ENCODE measurements at places on chromosomes 3 and 15. TPM values are rescaled to one million over a fixed set of nuclear protein-coding genes. Genes with fewer than 3 reads are reported as not detected.

The CCR8 gene
- total RNA-seq, result not detected

The P3H2 gene
- 14.4 TPM for total RNA-seq

The TMEM43 gene
- total RNA-seq, result 109 TPM

The INSYN1 gene
- 0.43 TPM for total RNA-seq

The IFT80 gene
- total RNA-seq, result 34.6 TPM

The ACP3 gene
- 3.5 TPM for total RNA-seq

The PPP4R2 gene
- total RNA-seq, result 68.6 TPM

The DUOXA2 gene
- not detected for total RNA-seq

The CACNA2D3 gene
- total RNA-seq, result not detected

The HACL1 gene
- total RNA-seq, result 23.0 TPM

The ADGRG7 gene
- not detected for total RNA-seq

The TLNRD1 gene
- 18.6 TPM for total RNA-seq

The NANOGP8 gene
- total RNA-seq, result not detected

The GABRB3 gene
- 0.22 TPM for total RNA-seq

The TP63 gene
- total RNA-seq, result under 0.01 TPM

The TMEM212 gene
- not detected for total RNA-seq

The ALG1L2 gene
- total RNA-seq, result not detected

The ARHGEF3 gene
- total RNA-seq, result 10.0 TPM

The STXBP5L gene
- total RNA-seq, result not detected

The TAGLN3 gene
- not detected for total RNA-seq

The ZXDC gene
- total RNA-seq, result 33.2 TPM

The GHSR gene
- not detected for total RNA-seq

The C3orf22 gene
- total RNA-seq, result not detected

The PRSS50 gene
- not detected for total RNA-seq

The ZPLD1 gene
- total RNA-seq, result 0.14 TPM

The NR1I2 gene
- total RNA-seq, result under 0.01 TPM

The SERINC4 gene
- total RNA-seq, result not detected

The ZMAT3 gene
- 20.6 TPM for total RNA-seq

The SLC35G2 gene
- 8.3 TPM for total RNA-seq

The IRAK2 gene
- total RNA-seq, result 17.9 TPM

The CNBP gene
- total RNA-seq, result 264 TPM

The ATP13A4 gene
- not detected for total RNA-seq

The ZNF860 gene
- 0.44 TPM for total RNA-seq

The LSAMP gene
- under 0.01 TPM for total RNA-seq

The ITIH4 gene
- total RNA-seq, result 0.88 TPM

All from placental pericyte (primary cell).